ENCODE measurements at places on chromosomes 16 and 17. TPM values are rescaled to one million over a fixed set of nuclear protein-coding genes. Genes with fewer than 3 reads are reported as not detected.

Gene TERB1
- not detected for total RNA-seq

Gene SAMD14
- 0.68 TPM for total RNA-seq

DNA sequence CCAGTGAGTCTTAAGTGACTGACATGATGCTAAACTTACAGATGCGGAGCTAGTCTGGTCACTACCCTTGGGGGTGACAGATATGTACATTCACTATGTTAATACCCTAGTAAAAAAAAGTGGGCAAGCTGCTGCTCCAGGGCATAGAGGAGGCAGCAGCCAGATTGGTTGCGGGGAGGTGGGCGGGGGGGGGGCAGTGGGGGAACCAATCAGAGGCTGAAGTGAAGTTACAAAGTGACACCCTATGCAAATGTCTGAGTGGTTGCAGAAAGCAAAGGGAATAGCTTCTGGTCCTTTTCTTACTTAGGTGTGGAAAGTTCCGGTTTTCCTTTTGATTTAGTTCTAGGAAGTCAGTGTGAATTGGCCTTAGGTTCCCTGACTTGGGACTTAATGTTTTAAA, 12.1 kb downstream of the NDEL1 start:
- no peak for DNase-seq

Gene ADGRG1
- 124 TPM for total RNA-seq

Gene DHRS7C
- not detected for total RNA-seq
